Mesenteric fat pad (tissue), 1 donor: ENCODE measurements at places on chromosomes 3 and 15.
A peak's percentile ranks its signal among the peaks of the same experiment; 100 is the strongest.

DNA sequence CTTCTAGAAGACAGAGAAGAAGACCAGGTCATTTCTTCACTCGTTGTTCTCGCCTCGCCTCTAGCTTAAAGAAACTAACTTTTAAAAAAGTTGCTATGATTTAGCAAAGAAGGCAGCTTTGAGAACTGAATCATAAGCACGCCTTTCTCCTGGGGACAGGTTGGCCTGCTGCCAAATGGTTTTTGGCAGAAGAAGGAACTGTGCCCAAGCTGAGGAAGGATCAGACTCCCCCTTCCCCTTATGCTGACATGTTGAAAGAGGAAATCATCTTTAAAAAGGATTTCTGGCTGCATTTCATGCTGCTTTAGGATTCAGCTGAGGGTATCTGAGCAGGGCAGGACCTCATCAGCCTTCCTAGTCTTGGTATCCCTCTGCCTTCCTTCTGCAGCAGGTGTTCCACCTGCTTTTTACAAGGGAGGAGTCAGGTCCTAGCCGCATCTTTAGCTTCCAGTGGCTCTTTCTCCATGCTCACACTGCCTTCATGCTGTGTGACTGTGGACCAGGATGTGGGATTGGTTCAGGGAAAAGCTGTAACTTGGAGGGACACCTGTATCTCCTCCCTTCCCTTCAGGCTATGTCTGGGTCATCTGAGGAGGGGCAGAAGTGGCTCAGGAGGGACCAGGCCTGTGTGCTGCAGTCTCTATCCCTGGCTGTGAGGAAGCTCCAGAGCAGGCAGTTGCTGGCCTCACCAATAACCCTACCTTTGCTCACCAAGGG, 34.1 kb upstream of the HACD2 start:
- DNase-seq, result no peak

- DNase-seq, result peak; percentile 88
Observed at GRCh38 chr3:46935168-46935858, 41.2 kb downstream of the CCDC12 start.

DNA sequence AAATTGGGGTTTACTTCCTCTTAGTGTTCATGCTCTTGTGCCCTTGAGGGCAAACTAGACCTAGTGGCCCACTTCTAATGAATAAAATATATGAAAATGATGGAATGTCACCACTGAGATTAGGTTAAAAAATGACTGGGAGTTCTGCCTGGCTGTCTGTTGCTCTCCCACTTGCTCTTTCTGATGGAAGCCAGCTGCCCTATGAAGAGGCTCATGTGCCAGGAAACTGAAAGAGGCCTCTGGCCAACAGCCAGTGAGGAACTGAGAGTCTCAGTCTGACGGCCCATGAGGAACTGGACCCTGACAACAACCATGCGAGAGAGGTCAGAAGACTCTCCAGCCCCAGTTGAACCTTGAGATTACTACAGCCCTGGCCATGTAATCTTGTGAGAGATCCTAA, 107.1 kb upstream of the FHIT start:
- no peak for DNase-seq

GRCh38 chr3:70000563-70001081, 1.1 kb downstream of the SAMMSON start:
- no peak for DNase-seq

DNA sequence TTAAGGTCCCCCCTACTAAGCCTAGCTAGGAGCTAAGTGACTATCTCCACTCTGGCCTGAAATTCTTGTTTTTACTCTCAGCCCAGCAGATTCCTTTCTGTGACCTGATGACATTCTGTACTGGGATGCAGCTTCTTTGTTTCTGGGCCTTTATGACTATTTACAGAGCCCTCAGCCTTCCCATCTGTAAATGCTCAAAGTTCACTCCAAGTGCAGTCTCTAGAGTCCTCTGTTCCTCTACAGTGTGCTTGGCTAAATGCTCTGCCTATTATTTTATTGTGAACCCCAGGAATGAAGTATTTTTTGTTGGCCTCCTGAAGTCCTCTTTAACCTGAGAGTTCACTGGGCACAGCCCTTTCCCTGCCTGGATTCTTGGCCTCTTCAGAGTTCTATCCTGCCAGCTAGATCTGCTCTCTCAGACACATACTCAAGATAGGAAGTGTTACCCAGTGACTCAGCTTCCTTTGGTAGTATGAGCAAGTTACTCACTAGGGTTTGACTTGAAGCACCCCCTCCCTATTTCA, 278.1 kb upstream of the P2RY1 start:
- no peak for DNase-seq

- DNase-seq, result no peak
Observed at GRCh38 chr15:39613271-39613670, 32.4 kb downstream of the THBS1 start.
